ENCODE measurements at places on chromosomes 6 and 20. TPM values are rescaled to one million over a fixed set of nuclear protein-coding genes. Genes with fewer than 3 reads are reported as not detected.

Gene RAD21L1
- not detected for polyA plus RNA-seq

Gene TNXB
- 4.9 TPM for polyA plus RNA-seq

- DNase-seq = no peak
Measured at GRCh38 chr6:77447254-77447653, 16.0 kb downstream of the HTR1B start.

- no peak for DNase-seq
Measured at GRCh38 chr20:20904501-20904831, 192.0 kb upstream of the RALGAPA2 start.

Gene TCP11
- 2.0 TPM for polyA plus RNA-seq

- DNase-seq = no peak
Measured at GRCh38 chr20:36399969-36400545, 93.9 kb downstream of the DLGAP4 start.

DNA sequence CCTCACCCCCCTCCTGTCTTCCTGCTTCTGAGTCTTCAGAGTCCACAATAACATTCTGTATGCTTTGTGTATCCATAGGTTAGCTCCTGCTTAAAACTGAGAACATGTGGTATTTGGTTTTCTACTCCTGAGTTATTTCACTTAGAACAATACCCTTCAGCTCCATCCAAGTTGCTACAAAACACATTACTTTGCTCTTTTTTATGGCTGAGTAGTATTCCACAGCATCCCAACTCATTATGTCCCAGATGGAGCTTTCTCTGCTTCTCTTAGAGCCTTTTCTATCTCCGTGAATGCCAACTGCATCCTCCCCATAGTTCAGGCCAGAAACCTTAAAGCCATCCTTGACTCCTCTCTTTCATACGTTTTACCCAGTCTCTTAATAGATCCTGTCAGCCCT is 55.8 kb downstream of the STMND1 start:
- no peak for DNase-seq

- DNase-seq = no peak
Measured at GRCh38 chr6:79463621-79464050, 73.6 kb downstream of the LCA5 start.

GRCh38 chr6:32943864-32944649 is 3.2 kb upstream of the HLA-DMB start:
- no peak for DNase-seq

- DNase-seq = no peak
Measured at GRCh38 chr20:62780696-62781095, 15.6 kb upstream of the MRGBP start.

GRCh38 chr20:15205719-15206118 is 868.3 kb upstream of the FLRT3 start:
- no peak for DNase-seq

- DNase-seq = no peak
Measured at GRCh38 chr20:12965870-12966251, 42.9 kb upstream of the SPTLC3 start.

Gene SLC4A11
- 2.1 TPM for polyA plus RNA-seq

DNA sequence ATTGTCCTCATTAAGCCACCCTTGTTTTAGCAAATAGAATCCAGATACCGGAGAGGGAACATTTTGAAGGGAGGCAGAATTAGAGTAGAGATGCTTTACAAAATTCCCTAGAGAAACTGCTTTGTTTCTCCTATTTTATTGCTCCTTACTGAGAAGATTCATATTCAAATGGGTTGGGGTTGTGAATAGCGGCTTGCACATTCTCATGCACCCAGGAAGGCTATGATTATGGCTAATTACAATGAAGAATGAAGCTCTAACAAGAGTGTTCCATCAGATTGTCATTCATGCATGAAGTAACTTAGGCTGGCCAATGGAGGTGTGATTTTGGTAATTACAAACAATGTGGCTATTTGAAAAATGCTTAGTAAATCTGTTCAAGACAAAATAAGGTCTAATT is 129.6 kb downstream of the PACRG start:
- DNase-seq = no peak

DNA sequence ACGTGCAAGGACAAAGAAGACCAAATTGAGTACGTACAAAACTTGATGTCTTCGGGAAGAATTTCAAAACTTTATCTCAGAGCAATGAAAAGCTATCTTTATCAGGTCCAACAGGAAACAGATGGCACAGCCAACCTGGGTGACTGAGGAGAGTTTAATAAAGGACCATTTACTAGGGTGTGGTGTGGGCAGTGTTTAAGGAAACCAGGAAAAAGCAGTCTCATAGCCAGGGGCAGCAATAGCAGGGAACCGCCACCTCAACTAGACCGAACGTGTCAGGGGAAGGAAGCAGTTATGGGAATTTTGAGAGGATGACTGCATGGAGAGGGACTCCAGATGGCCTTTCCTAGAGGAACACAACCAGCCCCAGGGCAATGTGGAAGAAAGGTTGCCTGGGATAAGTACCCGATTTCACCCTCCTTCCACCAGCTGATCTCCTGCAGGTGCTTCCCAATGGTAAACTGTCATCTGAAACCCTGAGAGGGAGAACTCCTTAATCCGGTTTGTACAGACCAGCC is 15.2 kb upstream of the TAAR5 start:
- DNase-seq = no peak

DNA sequence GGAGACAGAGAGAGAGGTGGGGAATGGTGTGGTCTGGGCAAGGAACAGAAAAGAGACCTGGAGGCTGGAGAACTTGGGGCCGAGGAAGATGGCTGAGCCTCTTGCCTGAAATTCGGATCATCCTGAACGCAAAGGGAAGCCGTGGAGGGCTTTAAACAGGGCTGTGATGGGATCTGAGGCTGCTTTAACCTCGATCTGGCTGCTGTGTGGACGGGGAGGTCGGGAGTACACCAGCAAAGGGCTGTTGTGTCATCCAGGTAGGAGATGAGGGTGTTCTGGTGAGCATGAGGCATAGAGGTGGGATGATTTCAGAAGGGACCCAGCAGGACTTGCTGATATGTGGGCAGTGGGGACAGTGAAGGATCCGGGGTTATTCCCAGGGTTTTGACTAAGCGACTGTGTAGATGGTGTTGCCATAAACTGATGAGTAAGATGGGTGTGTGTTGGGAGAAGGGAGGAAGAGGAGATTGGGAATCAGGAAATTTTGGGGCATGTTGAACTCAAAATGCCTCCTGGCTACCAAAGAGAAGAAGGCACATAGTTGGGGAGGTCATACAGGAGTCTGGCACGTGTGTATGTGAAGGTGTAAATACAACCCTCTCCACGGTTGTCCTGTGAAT is 158.5 kb downstream of the NFATC2 start:
- DNase-seq = no peak

DNA sequence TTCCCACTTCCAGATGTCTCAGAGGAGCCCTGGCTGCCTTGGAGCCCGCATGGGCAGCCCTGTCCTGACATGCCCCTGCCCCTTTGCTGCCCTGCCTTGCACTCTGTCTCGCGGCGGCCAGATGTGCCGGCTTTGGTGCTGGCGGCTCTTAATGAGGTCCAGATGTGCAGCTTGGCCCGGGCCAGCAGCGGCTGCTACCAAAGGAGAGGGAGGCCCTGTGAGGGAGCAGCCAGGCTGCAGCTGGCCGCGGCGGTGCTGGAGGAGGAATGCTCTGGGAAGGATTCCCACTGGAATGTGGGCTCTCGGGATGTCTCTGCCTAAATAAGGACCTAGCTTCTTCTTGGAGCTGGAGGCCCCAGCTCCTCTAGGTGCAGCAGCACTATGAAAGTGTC is 72.4 kb downstream of the FGD2 start:
- peak; percentile 40 for DNase-seq

GRCh38 chr20:58748618-58749017 is 56.0 kb downstream of the NPEPL1 start:
- no peak for DNase-seq

GRCh38 chr6:109715616-109716015 is 24.5 kb downstream of the FIG4 start:
- no peak for DNase-seq

Gene ATF6B
- polyA plus RNA-seq = 123 TPM

GRCh38 chr20:46547995-46548394 is 2.5 kb downstream of the OCSTAMP start:
- no peak for DNase-seq

- DNase-seq = no peak
Measured at GRCh38 chr6:28580475-28580874, 54.8 kb downstream of the GPX5 start.

Measured in left renal cortex interstitium (tissue), 4 donors.